ENCODE measurements at places on chromosomes 7 and 10. TPM values are rescaled to one million over a fixed set of nuclear protein-coding genes. Genes with fewer than 3 reads are reported as not detected.
A peak's percentile ranks its signal among the peaks of the same experiment; 100 is the strongest.

DNA sequence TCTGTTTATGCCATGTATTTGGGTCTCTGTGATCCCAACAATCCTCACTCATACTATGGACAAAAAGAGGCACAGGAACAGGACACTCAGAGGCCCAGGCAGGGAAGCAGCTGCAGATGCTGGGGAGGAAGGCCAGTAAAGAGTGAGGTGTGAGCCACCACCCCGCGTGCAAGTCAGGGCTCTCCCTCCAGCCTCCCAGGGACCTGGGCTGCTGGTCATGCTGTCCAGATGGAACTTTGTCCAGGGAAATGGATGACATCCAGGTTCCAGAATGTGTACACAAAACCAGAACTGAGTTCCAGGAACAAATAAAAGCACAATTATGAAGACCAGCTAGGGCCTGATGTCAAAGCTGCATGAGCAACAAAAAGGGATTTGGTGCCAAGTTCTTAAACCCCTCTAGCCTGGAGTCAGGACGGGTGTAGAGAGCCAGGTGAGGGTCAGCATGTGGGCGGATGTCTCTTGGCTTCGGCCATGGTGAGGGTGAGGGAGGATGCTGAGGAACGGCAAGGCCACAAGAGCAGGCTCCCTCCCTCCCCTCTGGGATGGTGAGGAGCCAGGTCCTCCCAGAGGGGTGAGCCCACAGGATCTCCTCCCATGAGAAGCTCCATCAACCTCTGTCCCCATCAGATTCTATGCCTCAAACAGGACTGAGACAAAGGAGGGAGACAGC, 739.7 kb downstream of the PARD3 start:
- DNase-seq, result no peak

- DNase-seq, result no peak
These were observed 37.5 kb downstream of the PWWP2B start for GRCh38 chr10:132434405-132435005.

DNA sequence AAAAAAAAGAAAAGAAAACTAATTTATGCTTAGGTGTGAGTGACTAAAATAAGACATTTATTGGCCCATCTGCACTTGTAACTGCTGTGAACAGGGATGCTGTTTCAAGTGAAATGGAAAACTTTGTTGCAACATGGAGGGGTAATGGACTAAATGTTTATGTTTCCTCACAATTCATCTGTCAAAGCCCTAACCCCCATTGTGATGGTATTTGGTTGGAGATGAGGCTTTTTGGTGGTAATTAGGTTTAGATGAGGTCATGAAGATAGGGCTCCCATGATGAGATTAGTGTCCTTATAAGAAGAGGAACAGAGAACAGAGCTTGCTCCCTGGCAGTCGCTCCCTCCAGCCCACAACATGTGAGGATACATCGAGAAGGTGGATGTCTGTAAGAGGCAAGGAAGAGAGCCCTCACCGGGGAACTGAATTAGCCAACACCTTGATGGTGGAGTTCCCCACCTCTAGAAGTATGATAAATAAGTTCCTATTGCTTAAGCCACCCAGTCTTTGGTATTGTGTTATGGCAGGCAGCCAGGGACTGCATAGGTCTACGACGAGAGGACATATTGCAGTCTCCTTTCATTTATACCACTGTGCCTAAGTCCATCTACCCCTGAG, 28.6 kb upstream of the VCL start:
- no peak for DNase-seq

DNA sequence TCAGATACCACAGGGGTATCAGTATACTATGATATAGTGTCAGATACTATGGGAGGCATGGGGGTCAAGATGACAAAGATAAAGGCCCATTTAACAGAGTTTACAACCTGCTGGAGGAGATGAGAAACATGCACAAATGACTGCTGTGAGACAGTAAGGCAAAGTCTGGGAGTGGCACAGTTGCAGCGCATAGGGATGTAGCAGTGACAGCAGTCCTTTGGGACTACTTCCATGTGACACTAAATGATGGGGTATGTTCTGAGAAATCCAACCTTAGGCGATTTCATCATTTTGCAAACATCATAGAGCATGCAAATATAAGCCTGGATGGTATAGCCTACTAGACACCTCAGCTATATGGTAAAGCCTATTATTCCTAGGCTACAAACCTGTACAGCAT, 56.8 kb downstream of the CDK1 start:
- no peak for DNase-seq

DNA sequence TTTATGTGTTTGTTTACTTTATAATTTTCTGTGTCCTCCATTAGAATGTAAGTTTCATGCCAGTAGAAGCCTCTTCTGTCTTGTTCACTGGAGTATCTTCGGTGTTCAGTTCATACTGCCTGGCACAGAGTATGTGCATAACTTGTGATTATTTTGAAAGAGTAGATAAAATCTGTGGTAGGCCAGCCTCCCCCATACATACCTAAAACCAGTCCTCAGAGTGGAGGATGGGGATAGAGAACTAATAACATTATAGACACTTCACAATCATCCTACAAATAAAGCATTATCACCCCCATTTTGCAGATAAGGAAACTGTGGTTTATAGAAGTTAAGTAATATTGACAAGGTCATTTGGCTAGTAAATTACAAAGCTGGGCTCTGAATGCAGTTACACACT, 28.0 kb downstream of the VIM start:
- DNase-seq, result no peak

DNA sequence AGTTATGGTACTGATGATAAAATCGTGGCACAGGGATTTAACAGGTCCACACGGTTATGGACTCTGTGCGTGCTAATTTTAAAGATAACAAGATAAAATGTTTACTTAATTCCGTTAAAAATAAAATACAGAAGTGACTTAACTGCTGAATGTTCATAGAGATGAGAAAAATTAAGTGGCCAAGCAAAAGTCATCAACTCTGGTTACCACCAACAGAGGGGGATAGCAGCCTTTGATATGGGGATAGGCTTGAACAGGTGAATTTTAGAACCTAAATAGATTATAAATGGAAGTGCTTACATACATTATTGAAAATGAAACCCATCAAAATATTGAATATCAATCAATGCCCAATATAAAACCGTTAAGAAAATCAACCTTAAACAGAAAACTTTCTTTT, 245.0 kb downstream of the WDR37 start:
- no peak for DNase-seq

DNA sequence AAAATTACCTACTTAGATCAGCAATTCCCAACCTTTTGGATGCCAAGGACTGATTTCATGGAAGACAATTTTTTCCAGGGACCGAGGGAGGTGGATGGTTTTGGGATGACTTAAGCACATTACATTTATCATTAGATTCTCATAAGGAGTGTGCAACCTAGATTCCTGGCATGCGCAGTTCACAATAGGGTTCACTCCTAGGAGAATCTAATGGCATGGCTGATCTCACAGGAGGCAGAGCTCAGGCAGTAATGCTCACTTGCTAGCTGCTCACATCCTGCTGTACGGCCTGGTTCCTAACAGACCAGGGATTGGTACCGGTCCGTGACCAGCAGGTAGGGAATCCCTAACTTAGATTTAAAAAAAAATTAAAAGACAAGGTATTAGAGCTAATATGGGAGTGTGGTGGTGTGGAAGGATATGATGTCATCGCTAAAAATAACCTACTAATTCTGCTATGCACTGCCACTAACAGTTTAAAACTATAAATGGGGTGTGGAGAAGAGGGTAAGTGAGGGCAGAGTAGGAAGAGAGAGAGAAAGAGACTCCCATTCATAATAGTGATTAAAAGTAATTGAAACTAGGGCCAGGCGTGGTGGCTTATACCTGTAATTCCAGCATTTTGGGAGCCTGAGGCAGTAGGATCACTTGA, 282.7 kb downstream of the BAMBI start:
- DNase-seq, result no peak

GRCh38 chr10:24879861-24880260, 72.5 kb downstream of the PRTFDC1 start:
- DNase-seq, result no peak

- DNase-seq, result no peak
These were observed 43.6 kb upstream of the CDK14 start for GRCh38 chr7:90552521-90552920.

GRCh38 chr7:50212016-50212325, 92.5 kb upstream of the IKZF1 start:
- no peak for DNase-seq

DNA sequence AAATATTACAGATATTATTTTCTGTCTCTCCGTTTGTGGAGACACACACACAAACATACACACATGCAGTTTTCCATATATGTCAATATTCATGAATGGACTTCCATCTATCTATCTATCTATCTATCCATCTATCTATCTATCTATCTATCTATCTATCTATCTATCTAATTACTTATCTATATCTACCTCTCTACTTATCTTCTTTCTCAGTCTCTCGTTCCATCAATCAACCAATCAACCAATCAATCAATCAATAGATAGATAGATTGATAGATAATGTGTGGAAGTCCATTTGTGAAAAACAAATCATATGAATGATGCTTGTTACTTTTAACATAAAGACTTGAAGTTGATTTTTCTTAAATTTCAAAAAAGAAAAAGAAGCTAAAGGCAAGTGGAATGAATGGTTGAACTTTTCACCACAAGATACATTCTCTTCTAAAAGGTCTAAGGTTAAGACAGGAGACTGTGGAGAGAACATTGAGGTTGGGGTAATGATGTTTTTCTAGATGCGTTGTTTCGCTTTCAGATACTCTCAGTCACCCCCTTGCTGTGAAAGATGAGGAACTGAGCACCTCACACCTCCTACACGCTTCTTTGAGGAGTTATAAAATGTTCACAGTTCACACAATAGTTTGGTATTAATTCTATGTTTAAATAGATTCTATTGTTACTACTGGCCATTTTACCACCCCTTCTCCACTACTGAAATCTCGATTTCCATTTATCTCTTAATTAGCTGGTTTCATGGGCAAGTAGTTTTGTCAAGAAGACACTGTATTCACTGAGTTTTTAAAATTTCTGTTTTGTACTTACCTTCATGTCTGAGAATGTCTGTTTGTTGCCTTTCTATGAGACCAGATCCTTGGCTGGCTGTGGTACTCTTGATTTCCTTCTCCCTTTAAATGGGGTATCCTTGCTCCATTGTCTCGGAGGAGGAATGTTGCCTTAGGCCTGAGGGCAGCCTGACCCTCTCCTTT, 114.1 kb downstream of the EMX2 start:
- no peak for DNase-seq

- DNase-seq, result peak; percentile 54
These were observed 10.3 kb upstream of the STK17A start for GRCh38 chr7:43572516-43573049.

GRCh38 chr7:150451833-150452461, 1.5 kb downstream of the GIMAP8 start:
- no peak for DNase-seq

- DNase-seq, result peak; percentile 67
These were observed 34.8 kb downstream of the GRID2IP start for GRCh38 chr7:6516387-6516983.

GRCh38 chr7:22645418-22646181, 81.4 kb upstream of the IL6 start:
- DNase-seq, result no peak

DNA sequence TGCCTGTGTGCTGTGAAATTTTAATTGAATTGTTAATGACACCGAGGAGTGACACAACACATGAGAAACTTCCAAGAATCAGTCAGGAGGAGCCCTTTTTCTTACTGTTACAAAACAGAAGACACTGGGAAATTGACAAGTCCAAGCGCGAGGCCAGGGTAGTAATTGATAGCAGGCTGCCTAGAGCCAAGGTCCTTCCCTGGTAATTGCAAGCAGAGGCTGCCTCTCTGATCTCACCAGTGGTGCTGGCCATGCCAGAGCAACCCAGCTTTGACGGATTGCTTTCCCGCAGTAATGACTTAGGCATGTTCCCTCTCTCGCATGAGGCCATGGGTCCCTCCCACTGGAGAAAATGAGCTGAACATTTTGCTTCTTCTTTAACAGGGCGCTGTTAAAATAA, 111.5 kb downstream of the LRMDA start:
- DNase-seq, result peak; percentile 49

DNA sequence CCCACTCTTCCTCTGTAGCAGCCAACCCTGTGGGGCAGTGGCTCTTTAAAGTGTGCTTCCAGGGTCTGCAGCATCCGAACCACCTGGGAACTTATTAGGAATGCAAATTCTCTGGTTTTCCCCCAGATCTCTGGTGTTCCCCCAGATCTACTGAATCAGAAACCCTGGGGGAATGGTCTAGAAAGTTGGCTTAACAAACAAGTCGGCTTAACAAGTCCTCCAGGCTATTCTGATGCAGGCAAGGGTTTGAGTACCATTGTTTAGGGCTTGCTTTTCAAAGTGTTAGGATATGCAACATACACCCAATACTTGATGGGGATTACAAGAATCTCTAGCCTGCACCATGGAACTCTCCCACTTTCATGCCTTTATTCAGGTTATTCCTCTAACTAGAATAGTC, 126.3 kb downstream of the RALA start:
- no peak for DNase-seq

- no peak for DNase-seq
These were observed 88.9 kb downstream of the CABCOCO1 start for GRCh38 chr10:61751599-61751998.

DNA sequence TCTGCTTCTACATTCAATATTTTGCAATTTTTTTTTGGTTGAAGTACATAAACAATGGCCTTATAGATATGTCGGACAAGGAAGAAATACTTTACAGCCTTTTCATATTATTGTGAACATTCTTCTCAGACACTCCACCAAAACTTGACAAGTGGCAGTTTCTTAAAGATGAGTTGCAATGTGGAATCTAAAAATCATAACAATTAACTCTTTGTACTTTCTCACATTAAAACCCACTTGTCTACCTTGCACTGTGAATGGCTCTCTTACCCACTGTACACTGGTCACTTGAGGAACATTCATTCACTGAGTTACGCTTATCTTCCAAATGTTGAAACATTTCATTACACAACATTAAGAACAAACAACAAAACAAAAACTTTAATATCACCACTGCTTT, 44.2 kb downstream of the ARHGAP12 start:
- DNase-seq, result no peak

GRCh38 chr7:54705436-54705835, 53.6 kb downstream of the SEC61G start:
- DNase-seq, result no peak

GRCh38 chr7:111789870-111790269, 227.6 kb upstream of the IMMP2L start:
- no peak for DNase-seq

The FOXI2 gene
- not detected for total RNA-seq

The CPA4 gene
- not detected for total RNA-seq

The SEMA3E gene
- total RNA-seq, result 2.2 TPM

The JAZF1 gene
- 1.9 TPM for total RNA-seq

The HEPACAM2 gene
- total RNA-seq, result 59.4 TPM

The HABP2 gene
- total RNA-seq, result not detected

The HOGA1 gene
- total RNA-seq, result not detected

The LRRTM3 gene
- not detected for total RNA-seq

The C10orf62 gene
- total RNA-seq, result not detected

Data from Peyer's patch (tissue), 4 donors.